ENCODE measurements at places on chromosomes 5 and 9. TPM values are rescaled to one million over a fixed set of nuclear protein-coding genes. Genes with fewer than 3 reads are reported as not detected.

GRCh38 chr9:136745389-136746154 is 2.8 kb downstream of the LCN6 start:
- no peak for DNase-seq

DNA sequence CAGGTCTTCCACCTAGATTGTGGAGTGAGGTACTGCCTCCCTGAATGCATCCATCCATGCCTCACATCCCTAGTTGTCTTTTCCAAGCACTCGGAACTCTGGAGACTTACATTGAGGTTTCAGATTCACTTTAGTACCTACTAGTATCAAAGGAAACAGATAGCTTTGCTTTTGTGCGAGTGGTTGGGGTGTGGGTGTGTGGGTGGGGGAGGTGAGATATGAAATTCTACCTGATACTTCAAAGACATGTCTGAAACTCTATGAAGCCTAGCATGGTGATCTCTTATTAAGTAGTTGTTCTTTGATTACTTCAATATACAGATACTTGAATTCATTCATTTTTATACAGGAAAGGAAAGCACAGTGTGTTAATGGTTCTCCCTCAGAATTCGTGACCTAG is 64.4 kb downstream of the MCCC2 start:
- no peak for DNase-seq

DNA sequence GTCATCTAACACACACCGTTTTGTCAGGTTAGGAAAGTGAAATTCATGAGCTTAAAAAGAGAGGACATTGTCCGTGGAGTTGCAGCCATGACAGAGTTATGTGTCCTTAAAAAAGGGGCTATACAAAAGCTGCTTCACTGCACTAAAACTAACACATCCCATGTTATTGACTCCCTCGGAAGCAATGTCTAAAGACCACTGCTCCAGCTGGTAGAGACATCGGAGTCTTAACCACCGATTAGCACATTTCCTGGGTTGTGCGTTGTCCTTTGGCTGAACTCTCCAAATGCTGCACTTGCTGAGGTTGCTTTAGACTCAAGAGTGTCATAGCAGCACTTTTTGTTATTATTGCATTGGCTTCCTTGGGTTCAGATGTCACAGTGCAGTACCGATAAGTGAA is 128.3 kb upstream of the C9orf72 start:
- no peak for DNase-seq

- peak; percentile 53 for DNase-seq
These were observed 25.6 kb downstream of the CAMK2A start for GRCh38 chr5:150263801-150264621.

The NRARP gene
- 16.9 TPM for total RNA-seq
